ENCODE measurements at places on chromosomes 1 and 21.

- no peak for DNase-seq
Measured at GRCh38 chr1:30511563-30511962, 211.8 kb downstream of the MATN1 start.

- DNase-seq: no peak
Measured at GRCh38 chr1:4684136-4684535, 29.7 kb downstream of the AJAP1 start.

- DNase-seq: no peak
Measured at GRCh38 chr1:171802207-171802606, 20.7 kb downstream of the METTL13 start.

- no peak for DNase-seq
Measured at GRCh38 chr21:44927587-44928461, 7.1 kb upstream of the ITGB2 start.

DNA sequence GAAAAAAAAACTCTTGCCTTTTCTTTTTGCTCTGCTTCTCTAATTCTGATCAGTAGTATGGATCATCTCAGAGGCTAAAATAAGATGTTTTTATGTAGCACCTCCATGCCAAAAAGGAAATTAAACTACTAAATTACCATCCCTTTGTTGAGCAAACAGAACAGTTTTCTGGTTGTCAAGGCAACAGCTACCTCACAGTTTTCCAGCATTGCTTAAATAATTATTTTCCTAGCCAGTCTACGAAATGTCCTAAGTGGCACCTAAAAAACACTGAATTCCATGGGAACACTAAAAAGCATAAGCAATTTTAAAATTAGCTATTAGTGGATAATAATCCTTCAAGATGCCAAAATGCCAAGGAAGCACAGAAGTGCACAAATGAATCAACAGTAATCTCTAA, 61.7 kb downstream of the ARID4B start:
- peak; percentile 50 for DNase-seq

DNA sequence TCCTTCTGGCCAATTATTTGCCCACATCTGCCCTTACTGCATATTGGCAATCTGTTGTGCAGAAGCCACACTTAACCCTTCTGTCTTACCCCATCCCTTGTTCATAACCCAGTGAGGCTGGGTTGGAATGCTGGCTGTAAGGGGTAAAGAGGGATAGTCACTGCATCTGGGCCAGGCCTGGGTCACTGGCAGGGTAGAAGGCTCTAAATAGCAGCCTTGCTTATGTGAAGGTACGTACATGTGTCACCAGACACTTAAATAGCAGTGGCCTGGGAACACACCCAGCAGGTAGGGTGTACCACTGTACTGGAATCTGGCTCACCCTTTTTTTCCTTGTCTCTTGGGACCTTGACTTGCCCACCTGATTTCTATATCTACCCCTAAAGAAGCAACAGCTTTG, 9.9 kb upstream of the TARS2 start:
- no peak for DNase-seq
